ENCODE measurements at places on chromosomes 2 and 18.

DNA sequence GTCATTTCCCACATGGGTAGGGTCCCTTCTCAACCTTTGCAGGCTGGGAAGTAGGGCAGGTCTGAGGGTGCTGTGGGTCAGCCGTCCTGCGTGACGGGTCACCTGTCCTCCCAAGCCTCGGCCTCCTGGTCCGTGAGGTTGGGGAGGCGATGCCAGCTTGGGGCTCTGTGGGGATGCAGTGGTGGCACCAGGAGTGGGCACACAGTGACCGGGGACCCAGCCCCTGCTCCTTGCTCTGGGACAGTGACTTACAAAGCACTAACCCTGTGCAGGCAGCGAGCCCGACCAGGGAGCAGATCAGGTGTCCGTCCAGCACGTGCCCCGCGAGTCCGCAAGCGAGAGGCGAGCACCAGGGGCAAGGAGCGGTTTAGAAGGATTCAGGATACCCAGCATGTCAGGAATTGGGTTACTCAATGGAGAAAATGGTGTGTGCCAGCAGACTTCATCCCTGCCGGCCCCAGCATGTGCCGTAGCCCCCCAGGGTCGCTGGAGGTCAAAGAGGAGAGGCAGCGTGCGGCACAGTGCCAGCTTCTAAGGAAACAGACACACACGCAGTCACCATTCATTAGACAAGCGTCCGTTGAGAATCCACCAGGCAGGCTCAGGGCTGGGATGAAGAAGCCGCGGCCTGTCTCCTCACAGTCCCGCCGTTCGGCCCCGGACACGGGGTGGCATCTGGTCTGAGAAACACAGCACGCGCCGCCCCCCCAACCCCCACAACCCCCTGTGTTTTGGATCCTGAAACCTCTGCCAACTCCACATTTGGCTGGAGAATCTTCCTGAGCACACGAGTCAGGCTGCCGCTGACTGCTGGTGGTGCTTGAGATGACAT is 11.7 kb downstream of the COLEC11 start:
- no peak for DNase-seq

GRCh38 chr18:63107931-63108330 is 211.6 kb downstream of the BCL2 start:
- no peak for DNase-seq

- DNase-seq = no peak
Measured at GRCh38 chr18:78624646-78625279, 354.9 kb upstream of the SALL3 start.

GRCh38 chr2:49943944-49944778 is 789.8 kb upstream of the FSHR start:
- no peak for DNase-seq

GRCh38 chr2:70916291-70916690 is 19.4 kb upstream of the ATP6V1B1 start:
- no peak for DNase-seq

DNA sequence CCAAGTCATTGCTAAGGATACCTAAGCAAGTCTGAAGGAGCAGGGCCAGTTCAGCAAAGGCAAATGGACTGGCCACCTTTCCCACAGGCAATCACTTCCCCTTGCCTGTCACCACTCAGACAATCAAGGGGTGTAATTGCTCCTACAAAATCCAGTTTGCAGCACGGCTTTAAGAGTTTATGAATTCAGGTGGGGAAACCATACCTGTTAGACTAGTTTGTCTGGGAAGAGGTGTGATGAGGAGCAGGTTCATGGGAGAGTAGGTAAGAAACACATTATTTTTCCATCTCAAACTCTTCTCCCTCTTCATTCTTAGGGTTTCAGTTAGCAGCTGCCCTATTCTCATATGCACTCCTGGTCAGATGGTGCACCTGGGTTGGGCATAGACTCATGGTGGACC is 102.5 kb downstream of the EVA1A start:
- DNase-seq = no peak

DNA sequence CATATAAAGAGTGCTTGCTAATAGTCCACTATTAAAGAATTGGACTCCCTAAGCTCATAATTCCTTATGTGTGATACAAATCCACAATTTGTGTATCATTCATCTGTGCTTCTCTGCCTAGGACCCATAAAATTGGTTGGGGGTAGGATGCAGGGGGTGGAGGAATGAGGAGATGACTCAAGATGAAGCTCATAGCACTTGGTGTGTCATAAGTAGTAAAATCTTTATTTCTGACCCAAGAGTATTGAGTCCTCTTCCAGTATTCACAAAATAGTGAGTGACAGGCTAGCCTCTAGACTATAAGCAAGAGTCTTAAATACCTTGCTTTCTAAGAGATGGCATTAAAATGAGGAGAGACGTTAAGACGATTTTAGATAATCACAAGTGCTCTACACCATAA is 390.9 kb upstream of the CDH19 start:
- DNase-seq = no peak

DNA sequence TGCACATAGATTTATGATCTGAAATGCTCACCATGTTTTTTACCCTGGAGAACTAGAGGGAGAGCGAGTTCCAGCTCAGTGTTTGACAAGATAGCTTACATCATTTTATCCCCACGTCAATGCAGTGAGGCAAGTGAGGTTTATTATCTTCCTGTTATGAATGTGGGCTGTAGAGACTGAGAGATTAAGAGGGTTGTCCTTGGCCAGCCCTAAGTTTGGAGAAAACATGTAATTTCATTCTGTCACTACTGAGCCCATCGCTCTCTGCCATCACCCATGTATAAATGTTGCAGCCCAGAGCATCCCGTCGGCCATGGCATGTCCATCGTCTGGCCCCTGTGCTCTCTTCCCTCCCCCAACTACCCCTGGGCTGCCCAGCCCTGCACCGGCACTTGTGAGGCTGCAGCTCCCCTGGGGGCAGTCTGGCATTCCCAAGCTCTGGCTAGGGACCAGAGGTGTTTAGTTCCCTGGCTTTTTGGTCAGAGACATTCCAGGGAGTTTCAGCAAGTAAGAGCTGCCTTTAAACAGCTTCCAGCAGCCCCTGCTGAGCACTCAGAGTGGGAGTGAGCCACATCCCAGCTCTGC is 136.7 kb downstream of the ANTXR1 start:
- no peak for DNase-seq

GRCh38 chr2:150228936-150229335 is 258.5 kb downstream of the RND3 start:
- no peak for DNase-seq

DNA sequence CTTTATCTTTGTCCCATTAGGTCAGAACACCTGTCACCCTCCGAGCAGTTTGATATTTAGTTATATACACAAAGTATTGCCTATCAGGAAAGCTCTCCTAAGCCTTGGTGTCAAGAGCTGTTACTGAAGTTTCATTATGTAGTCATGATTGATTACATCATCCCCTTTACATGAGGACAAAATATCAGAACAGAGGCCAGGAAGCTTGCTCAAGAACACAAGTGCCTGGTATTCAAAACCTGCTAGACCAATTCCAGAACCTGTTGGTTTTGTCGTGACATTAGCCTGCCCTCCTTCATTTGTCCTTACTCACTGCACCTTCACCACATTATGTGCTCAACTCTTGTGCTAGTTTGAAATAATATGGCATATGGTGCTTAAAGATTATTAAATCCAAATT is 377.1 kb downstream of the CDH19 start:
- DNase-seq = no peak

DNA sequence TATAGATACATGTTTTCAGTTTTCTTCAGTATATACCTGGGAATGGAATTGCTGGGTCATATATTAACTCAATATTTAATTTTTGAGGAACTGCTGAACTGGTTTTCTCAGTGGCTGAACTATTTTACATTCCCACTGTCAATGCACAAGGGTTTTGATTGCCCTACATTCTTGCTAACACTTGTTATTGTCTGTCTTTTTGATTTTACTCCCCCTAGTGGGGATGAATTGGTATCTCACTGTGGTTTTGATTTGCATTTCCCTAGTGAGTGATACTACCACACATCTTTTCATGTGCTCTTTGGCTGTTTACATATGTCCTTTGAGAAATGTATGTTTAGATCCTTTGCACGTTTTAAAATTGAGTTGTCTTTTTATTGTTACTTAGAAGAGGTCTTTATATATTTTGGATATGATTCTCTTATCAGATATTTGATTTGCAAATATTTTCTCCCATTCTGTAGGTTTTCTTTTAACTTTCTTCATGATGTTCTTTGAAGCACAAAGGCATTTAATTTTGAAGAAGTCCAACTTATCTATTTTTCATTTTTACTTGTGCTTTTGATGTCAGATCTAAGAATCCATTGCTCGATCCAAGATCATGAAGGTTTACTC is 36.2 kb downstream of the ASB1 start:
- DNase-seq = no peak

- DNase-seq = no peak
Measured at GRCh38 chr18:8750954-8751415, 45.6 kb downstream of the MTCL1 start.

DNA sequence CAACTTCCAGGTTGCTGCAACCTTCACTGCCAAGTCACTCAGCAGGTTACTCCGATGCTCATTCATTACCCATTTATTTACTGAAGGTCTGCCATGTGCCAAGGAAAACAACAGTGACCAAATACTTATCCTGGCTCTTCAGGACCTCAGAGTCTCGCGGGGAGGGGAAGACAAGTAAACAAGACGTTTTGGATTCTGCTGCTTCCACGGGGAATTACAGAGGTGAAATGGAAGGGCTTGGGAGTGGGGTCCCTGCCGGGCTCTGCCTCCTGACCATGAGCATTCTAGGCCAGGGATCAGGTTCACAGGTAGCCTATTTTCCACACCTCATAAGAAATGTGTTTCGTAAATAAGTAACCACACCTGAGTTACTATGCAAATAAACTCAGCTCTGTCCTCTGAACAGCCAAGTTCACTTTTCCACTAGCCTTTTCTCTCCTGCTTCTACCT is 68.1 kb downstream of the CLHC1 start:
- no peak for DNase-seq

DNA sequence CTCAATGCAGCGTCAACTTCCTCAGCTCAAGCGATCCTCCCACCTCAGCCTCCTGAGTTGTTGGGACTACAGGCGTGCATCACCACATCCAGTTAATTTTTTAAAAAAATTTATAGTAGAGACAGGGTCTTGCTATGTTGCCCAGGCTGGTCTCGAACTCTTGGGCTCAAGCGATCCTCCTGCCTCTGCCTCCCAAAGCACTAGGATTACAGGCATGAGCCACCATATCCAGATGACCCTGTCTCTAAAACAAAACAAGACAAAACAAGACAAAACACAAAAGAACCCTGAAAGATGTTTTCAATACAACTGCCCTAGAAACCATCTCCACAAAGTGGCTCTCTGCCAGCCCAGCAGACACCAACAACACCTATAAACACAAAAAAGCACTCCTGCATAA is 31.4 kb downstream of the ANKRD29 start:
- no peak for DNase-seq

DNA sequence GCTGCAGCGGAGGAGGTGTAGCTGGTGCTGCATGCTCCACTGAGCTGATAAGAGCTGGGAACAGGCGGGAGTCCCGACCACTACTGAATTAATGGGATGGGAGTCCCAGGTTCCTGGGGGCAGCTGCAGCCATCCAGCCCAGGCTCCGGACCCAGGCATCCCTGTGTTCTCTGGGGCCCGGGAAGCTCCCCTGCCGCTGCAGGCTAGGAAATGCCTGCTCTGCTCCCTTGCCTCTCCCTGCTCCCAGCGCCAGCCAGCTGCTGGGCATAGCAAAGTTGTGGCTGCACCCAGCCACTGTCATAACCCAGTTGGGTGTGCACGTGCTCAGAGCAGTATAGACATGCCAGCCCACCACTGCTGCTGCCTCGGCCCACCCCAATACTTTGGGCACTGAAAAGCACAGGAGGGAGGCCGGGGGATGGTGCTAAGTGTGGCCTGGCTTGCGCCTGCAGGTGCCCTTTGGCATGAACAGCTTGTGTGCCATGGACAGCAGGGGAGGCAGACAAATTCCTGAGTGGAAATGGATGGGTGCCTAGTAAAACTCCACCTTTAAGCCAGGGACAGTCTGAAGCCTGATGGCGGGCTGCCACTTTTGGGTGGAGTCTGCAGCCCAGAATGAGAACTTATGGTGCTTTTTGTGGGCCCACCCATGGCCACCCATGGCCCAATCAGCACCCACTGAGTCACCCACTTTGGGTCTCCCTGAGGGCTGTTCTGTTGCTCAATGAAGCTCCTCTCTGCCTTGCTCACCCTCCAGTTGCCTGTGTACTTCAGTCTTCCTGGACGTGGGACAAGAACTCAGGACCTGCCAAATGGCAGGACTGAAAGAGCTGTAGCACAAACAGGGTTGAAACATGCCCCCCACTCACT is 219.3 kb upstream of the TMEFF2 start:
- no peak for DNase-seq

GRCh38 chr2:149656996-149657395 is 69.4 kb upstream of the MMADHC start:
- no peak for DNase-seq
